NCI-H1105 (cell line): ENCODE measurements at places on chromosomes 1 and 21.

GRCh38 chr1:8739377-8739776 lies 78.1 kb downstream of the RERE start:
- DNase-seq = no peak

DNA sequence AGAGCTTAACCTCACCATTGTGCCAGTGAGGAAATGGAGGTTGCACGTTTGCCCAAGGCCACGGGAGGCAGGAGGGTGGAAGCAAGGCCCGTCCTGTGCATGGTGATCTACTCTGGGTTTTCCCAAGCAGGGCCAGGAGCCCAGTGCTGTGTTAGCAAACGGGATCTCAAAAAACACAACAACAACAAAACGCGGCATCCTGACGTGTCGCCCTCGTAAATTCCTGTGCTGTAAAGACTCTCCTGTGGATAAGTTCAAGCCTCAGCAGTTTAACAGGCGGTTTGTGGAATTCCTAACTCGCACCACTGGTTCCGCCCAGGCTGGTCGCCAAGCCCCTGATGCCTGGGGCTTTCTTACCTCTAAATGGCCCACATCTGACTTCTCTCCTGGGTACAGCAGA lies 39.1 kb downstream of the TFF3 start:
- DNase-seq = no peak

GRCh38 chr1:177646757-177647730 lies 322.8 kb downstream of the SEC16B start:
- no peak for DNase-seq

- no peak for DNase-seq
Observed at GRCh38 chr1:64663668-64664067, 81.2 kb upstream of the RAVER2 start.

DNA sequence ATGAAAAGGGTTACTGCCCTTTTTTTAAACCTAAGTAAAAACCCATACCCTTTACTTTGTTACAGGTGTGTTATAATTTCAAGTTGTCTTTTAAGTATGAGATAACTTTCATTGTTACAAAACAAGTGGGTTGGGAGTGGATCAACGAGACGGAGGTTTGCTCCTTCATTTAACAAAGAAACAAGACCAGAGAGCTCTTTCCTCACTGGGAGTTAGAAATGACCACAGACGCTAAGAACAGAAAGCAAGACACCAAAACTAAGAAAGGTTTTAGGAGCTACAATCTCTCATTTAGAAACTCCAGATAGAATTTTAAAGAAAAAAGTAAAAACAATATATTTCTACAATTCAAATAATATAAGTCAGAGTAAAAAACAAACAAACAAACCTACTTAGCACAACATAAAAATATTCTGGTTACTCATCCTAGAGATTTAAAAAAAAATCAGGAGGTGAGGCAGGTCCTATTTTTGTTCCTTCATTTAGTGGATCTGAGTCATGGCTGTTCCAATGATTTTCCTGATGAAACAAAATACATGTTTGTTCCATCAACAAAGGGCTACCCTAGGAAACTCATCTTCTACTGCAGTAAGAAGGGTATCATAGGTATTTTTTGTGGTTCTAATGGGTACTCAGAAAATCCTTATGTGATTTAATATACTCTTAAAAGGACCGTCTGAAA lies 33.0 kb downstream of the APP start:
- DNase-seq = no peak

DNA sequence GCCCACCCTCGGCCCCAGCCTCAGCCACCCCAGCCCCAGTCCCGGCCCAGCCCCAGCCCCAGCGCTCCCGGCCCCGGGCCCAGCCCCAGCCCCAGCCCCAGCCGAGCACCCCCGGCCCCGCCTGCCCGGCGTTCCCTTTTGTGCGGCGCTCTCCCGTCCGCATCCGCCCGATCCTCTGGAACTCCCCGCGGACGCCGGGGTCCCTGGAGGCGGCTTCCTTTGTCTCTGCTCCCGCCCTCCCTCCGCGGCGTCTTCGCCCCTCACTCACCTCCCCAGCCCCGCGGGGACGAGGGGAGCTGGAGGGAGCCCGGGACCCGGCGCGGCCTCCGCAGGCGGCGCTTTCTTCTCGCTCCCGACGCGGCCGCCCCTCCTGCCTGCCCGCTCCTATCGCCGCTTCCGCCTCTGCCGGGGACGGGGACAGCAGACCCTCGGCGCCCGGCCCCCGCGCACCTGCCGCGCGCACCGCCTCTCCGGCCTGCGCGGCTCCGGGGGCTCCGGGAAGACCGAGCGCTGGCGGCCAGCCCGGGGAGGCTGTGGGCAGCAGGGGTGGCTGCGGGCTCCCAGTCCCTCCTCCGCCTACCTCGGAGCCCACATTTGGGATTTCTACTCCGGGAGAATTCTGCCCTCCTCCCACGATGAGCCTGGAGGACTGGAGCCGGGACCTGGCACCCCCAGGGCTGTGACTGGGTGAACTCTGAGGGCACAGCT lies 14.0 kb downstream of the AGRN start:
- DNase-seq = peak; percentile 41
